ENCODE measurements at places on chromosomes 13 and 19.

- DNase-seq: no peak
Measured at GRCh38 chr13:33348366-33348765, 62.8 kb upstream of the STARD13 start.

- no peak for DNase-seq
Measured at GRCh38 chr19:14672188-14672872, 2.3 kb downstream of the ADGRE3 start.

DNA sequence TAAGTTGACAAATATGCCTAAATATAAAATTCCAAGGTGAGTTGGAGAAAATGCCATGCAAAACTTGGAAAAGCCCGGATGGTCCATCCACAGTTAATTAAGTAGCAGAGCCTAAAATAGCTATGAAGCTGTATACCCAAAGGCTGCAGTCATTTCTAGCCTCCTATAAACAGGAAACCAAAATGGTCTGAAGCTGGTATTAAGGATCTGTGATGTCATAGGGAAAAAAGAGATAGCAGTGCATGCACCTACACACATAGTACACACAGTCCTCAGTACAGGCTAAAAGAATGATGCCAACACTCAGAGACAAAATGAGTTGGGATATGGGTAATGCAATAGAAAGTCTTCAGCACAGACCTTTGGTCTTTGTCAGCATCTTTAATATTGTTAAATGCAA lies 736.9 kb downstream of the EFNB2 start:
- no peak for DNase-seq

GRCh38 chr13:45353895-45354294 lies 12.9 kb upstream of the TPT1 start:
- no peak for DNase-seq

GRCh38 chr13:53343361-53343744 lies 314.7 kb downstream of the OLFM4 start:
- peak; percentile 36 for DNase-seq

- no peak for DNase-seq
Measured at GRCh38 chr13:105463011-105463501, 1072.4 kb downstream of the EFNB2 start.

DNA sequence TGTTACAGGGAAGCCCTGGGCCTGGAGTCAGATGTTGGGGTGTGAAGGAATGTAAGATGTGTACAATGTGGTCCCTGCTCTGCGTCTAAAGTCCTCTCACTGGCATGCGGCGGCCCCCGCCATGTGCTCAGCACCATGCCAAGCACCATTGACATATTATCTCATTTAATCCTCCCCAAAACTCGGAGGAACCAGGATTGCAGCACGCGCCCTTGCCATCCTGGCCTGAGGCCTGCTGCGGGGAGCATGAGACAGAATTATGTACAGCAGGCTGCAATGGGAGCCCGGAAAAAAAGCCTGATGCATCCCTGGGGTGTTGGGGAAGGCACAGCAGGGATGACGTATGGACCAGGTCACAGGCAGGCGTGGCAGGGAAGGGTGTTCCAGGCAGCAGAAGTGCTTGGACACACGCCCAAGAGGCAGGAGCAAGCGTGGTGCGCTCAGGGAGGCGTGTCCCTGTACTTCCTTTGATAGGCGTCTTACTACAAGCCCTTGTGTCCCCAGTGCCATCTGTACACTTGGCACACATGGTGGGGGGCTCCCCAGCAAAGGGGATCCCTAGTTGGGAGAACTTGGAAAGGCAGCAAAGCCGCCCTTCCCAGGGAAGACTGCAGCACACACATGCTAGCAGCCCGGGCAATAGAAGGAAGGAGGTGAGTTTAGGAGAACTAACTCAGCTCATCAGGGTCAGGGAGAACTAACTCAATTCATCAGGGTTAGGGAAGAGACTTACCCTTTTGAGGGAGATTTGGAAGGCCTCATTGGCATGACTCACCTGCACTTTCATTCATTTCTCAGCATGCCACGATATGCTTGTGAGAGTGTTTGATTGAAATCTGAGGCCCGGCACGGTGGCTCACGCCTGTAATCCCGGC lies 3.4 kb downstream of the EVI5L start:
- no peak for DNase-seq

- DNase-seq: peak; percentile 85
Measured at GRCh38 chr19:3986260-3987041, 1.2 kb upstream of the EEF2 start.

DNA sequence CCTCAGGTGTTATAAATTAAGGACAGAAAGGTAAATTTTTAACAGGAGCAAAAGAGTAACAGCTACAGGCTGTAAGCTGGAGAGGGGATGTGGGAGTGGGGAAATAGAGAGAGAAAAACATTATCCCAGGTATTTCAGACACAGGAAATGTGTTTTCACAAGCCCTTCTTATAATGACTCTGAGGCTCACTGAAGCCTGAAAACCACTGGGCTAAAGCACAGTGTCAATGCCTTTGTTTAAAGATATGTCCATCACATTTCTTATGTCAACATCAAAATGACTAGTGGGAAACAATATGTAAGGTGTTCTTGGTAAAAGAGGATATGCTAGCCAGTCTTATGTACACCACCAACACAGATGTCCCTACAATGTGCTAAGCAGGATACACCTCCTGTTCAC lies 365.9 kb downstream of the FGF14 start:
- DNase-seq: peak; percentile 94

DNA sequence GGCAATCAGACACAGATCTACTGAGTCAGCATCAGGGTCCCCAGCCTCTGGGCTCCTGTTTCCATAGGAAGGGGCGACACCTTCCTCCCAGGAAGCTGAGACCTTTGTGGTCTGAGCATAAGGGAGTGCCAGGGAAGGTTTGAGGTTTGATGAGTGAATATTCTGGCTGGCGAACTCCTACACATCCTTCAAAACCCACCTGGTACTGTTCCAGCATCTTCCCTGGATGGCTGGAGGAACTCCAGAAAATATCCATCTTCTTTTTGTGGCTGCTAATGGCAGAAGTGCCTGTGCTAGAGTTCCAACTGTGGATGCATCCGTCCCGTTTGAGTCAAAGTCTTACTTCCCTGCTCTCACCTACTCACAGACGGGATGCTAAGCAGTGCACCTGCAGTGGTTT lies 9.2 kb downstream of the INSL3 start:
- no peak for DNase-seq

DNA sequence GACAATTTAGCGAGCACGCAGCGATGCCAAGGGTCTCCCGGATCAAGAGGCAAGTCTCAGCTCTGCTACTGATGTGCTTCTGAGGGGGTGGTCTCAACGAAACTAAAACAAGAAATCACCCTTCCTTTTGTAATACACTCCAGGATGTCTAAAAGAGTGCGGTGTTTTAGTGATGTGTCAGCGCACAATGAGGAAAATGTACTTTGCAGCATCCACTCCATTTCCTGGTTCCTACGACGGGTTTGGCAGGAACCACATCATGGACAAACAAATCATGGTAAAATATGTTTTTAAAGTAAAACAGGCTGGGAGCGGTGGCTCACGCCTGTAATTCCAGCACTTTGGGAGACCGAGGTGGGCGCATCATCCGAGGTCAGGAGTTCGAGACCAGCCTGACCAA lies 154.0 kb upstream of the TSC22D1 start:
- DNase-seq: no peak

GRCh38 chr19:48742096-48742495 lies 1.7 kb upstream of the RASIP1 start:
- DNase-seq: no peak

DNA sequence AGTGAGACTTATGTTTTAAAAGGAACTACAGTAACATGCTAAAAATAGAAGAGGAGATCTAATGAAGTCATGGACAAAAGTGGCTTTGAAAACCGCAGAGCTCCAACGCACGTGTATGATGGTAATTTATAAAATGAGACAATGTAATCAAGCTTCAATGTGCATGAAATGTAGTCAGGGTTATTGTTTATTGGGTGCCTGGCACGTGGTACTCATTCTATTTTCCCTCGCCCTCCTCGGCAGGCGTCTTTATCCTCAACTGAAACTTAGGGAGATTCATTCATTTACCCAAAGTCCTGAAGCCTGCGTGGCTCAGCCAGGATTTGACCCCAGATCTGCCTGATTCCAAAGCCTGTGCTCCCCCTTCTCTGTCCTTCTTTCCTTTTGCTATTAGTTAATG lies 79.8 kb downstream of the CHST8 start:
- no peak for DNase-seq

DNA sequence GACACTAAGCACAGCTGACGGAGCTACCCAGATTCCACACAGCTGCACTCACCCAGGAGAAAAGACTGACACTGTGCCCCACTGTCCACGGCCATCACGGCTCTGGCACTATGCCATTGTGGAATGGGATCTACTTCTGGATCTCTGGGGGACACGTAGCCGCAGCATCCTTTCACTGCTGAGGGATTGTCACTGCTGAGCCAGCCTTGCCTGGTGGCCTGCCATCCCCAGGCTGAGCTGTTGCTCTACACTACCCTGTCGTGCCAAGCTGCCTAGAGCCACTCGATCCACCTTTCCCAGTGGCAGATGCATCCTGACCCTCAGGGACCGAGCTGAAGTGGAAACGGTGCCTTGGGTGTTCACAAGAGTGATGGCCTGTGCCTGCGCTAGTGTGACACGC lies 5.0 kb upstream of the LILRB5 start:
- DNase-seq: no peak

GRCh38 chr13:49586717-49587116 lies 1.4 kb upstream of the RCBTB1 start:
- no peak for DNase-seq

- DNase-seq: peak; percentile 83
Measured at GRCh38 chr19:8148410-8149260, 757 bp downstream of the FBN3 start.

GRCh38 chr19:55463583-55464031 lies 944 bp downstream of the C19orf85 start:
- DNase-seq: no peak

DNA sequence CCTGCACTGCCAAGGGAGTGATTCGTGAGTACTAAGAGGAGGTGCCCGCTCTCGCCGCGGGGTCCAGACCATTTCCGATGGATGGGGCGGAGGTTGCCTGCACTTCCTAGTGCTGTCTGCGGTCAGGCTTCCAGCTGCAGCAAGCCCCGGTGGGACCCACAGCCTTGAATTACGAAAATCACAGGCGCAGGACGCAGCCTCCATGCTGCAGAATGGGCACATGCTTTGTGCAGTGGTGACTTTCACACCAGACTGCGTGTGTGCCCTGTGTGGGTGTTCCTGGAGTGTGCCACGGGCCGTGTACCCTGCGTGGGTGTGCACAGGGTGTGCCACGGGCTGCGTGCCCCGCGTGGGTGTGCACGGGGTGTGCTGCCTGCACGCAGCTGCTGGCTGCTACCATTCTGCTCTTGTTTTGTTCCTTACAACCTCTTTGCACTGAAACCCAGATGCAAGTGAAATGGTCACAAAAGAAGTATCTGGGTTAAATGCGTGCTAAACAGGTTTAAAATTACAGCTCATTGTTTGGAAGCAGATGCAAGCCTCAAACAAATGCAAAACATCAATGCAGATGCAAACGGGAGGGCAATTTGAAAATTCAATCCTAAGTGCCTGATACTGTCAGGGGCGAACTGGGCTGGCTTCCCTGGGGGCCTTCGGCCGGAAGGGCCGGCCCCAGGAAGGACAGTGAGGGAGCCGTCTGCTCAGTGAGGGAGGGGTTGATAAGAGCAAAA lies 221.2 kb upstream of the SOX1 start:
- DNase-seq: peak; percentile 49

GRCh38 chr19:9836021-9836420 lies 903 bp downstream of the PIN1 start:
- DNase-seq: no peak

DNA sequence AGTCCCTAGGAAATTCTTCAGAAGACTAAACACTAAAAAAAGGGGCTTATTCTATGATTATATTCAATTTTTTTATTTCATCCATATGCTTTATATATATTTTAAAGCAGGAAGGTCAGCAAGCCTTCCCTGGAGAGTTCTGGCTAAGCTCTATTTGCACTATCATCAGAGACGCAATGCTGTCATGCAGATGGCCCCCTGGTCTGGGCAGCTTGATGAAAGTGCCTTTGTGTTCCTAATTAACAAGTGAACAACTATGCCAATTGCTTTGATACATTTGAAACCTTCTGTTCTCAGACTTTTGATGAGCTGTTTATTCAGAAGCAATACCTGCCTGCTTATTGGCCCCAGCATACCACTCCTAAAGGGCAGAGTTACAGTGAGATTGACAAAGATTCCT lies 1344.6 kb downstream of the OLFM4 start:
- peak; percentile 88 for DNase-seq

DNA sequence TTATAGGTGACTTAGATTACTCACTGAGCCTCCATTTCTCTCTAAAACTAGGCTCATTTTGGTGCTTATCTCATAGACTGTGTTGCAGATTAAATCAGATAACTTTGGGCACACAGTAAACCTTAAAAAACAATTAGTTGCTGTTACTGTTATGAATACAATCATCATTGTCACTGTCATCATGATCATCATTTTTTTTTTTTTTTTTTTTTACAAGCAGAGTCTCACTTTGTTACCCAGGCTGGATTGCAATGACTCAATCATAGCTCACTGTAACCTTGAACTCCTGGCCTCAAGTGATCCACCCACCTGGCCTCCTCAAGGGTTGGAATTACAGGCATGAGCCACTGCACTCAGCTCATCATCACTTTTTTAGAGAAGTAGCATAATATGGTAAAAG lies 60.0 kb downstream of the VWA8 start:
- no peak for DNase-seq

DNA sequence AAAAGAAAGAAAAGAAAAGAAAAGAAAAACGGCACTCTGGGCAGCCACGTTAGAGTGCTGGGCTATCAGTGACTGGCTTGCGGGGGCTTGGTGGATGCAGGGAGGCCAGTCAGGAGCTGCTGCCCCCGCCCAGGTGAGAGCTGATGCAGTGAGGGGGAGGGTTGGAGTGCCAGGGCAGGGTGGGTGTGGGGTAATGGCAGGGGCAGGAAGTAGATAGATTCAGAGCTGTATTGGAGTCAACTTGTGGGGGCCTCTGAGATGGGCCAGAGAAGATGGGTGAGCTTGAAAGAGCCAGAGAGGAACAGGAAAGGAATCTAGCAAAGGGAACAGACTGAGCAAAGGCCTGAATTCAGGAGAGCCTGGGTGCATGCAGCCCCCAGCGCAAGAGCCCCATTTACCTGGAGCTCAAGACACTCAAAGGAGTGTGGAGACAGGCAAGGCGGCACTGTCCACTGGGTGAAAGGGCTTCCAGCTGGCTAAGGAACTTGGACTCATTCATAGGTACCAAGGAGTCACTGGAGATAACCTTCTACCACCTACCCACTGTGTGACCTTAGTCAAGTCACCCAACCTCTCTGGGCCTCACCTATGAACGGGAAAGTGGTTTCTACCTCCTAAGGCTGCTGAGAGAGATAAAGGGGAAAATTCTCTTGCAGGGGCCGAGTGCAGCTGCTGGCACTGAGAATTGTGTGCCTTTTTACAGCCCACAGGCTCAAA lies 20.2 kb downstream of the VSTM2B start:
- no peak for DNase-seq

- DNase-seq: peak; percentile 33
Measured at GRCh38 chr19:2055931-2056836, 5.1 kb upstream of the MKNK2 start.
